ENCODE measurements at places on chromosomes 2 and 18. TPM values are rescaled to one million over a fixed set of nuclear protein-coding genes. Genes with fewer than 3 reads are reported as not detected.
A peak's percentile ranks its signal among the peaks of the same experiment; 100 is the strongest.

DNA sequence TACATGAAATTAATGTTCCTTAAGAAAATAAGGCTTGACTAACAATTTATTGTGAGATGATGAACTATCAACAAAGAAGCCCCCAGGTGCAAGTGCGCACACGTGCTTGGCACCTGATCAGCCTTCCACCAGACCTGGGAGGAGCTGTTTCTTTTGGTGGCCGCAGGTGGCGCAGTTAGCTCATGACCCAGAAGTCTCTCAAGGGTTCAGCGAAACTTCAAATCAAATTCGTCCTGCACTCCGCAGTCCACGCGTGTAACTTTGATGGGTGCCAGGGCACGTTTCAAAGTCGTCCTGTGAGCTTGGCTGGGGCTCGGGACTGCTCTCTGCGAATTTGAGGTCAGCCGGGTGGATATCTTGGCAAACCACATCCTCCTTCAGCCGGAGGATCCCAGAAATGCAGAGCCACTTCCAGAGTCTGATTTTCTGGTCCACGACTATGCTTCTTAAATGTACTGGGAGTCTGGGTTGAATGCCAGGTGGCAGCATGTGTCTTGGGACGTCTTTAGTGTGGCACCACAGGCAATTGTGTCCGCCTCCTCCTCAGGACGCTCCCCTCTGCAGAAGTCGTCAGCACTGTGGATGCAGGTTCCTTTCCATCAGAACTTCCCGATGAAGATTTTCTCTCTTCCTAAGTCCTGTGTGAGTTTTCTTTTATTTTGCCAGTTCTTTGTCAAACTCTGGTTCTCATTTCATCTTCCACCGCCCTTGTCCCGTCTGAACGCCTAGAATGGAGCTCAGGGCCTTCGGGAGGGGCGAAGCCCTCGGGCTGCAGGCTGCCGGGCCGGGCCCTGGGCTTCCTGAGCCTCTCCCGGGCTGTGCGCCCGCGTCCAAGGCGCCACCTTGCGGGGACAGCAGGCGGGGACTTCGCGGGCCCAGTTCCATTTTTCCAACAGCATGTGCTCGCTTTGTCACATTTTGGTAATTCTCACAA is 61.3 kb upstream of the RAPGEF4 start:
- H3K36me3 ChIP-seq: no peaks in the 10 kb centered on the region
- no peaks in the 10 kb centered on the region for H3K27me3 ChIP-seq
- H3K4me3 ChIP-seq: no peak overlapping the region

GRCh38 chr2:70947556-70948184 is 12.0 kb downstream of the ATP6V1B1 start:
- H3K4me3 ChIP-seq: peak overlapping the region; percentile 42
- H3K27me3 ChIP-seq: peaks cover 16% of the 10 kb centered on the region
- no peak overlapping the region for H3K27ac ChIP-seq
- no peaks in the 10 kb centered on the region for H3K36me3 ChIP-seq

The PROM2 gene
- total RNA-seq: 6.0 TPM

GRCh38 chr2:43461453-43462073 is 134.3 kb downstream of the THADA start:
- H3K4me3 ChIP-seq: no peak overlapping the region
- H3K27me3 ChIP-seq: no peaks in the 10 kb centered on the region
- no peak for DNase-seq
- peak overlapping the region; percentile 27 for H3K27ac ChIP-seq
- H3K4me1 ChIP-seq: peaks cover 82% of the 10 kb centered on the region

- peaks cover 56% of the 10 kb centered on the region for H3K4me1 ChIP-seq
- peak overlapping the region; percentile 89 for H3K4me3 ChIP-seq
- peak overlapping the region; percentile 83 for H3K27ac ChIP-seq
- H3K36me3 ChIP-seq: no peaks in the 10 kb centered on the region
- no peaks in the 10 kb centered on the region for H3K27me3 ChIP-seq
Observed at GRCh38 chr2:73111073-73112025, 1.4 kb downstream of the RAB11FIP5 start.

The RAD51AP2 gene
- total RNA-seq: not detected

DNA sequence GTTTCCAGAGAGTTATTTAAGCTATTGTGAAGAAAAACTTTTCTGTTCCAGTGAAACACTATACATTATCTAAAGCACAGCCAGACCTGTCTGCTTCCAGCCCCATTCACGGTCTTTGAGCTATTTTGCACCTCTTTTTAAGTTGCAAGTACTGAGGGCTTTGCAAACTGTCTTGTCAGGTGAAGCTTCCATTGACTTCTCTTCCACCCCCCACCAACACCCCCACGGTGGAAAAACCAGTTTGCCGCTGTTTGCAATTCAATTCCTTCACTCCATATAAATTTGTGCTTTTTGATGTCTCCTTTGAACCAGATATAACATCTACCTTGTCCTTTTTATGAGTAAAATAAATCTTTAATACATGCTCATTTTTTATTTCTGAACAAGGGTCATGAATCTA is 15.7 kb downstream of the B3GNT7 start:
- peaks cover 6% of the 10 kb centered on the region for H3K27me3 ChIP-seq
- no peak for DNase-seq
- H3K4me1 ChIP-seq: peaks cover 13% of the 10 kb centered on the region

GRCh38 chr18:58247363-58247834 is 203.4 kb downstream of the NEDD4L start:
- DNase-seq: no peak
- H3K27ac ChIP-seq: peak overlapping the region; percentile 59
- H3K4me1 ChIP-seq: peaks cover 17% of the 10 kb centered on the region
- no peaks in the 10 kb centered on the region for H3K27me3 ChIP-seq

- peak within 1 kb of the TSS; percentile 96 for H3K27ac ChIP-seq
- peak within 1 kb of the TSS; percentile 89 for H3K4me3 ChIP-seq
- no peaks in the 10 kb centered on the region for H3K27me3 ChIP-seq
- H3K4me1 ChIP-seq: peaks cover 49% of the 10 kb centered on the region
- peak; percentile 100 for DNase-seq
Observed at GRCh38 chr2:120252225-120253020, at the start of gene RALB. Gene RALB (plus strand): TSS chr2:120252852. CDS start chr2:120278665, 25,813 bp downstream.

DNA sequence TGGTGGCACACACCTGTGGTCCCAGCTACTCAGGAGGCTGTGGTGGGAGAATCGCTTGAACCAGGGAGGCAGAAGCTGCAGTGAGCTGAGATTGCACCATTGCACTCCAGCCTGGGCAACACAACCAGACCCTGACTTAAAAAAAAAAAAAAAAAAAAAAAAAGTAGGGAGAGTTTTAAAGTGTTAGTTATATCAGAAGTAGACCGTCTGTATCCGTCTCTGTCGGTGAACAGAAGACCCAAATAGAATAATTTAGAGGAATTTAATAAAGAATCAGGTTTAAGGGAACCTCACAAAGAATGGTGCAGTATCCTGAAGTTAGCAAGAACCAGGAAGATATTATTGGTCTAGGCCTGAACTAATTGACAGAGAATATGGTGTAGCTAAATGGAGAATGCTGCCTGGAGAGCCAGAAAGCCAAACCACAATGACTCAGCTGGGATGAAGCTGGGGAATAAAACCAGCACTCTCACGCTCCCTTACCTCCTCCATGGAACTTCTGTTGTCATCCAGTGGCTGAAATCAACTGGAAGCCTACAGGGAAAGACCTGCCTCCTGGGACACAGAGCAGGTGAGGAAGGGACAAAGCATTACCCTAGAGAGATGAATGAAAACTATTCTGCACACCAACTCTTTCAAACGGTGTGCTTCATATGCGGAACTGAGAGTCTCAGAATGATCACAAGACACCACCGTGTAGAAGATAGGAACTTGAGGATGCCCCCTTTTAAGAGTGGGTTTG is 39.1 kb upstream of the PLEKHM3 start:
- H3K27ac ChIP-seq: no peak overlapping the region
- no peak overlapping the region for H3K4me3 ChIP-seq
- no peak for DNase-seq

The CCDC74B gene
- total RNA-seq: 7.2 TPM

The UGT1A3 gene
- not detected for total RNA-seq

DNA sequence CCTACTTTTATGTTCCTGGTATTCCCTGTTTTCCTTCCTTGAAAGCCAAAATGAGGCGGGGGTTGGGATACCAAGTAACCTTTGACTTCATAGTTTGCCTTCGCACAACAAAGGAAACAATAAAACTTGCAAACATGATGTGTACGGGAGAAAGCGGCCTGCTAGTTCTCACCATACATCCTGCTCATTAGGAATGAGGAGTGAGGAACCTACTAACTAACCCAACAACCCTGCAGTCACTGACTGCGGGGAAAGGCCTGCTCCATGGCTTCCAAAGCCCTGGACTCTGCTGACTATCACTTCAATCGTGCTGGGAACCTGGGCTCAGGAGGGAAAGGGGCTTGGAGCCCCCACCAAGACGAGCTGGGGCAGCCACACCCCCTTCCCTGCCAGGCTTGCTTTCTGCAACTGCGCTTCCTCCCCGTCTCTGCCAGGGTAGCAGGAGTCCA is 24.2 kb downstream of the RPL31 start:
- no peak overlapping the region for H3K4me3 ChIP-seq
- DNase-seq: no peak
- H3K27ac ChIP-seq: no peak overlapping the region
- H3K27me3 ChIP-seq: no peaks in the 10 kb centered on the region
- no peaks in the 10 kb centered on the region for H3K4me1 ChIP-seq

The ACTG2 gene
- total RNA-seq: 22.2 TPM

The ADD2 gene
- total RNA-seq: 2.1 TPM

DNA sequence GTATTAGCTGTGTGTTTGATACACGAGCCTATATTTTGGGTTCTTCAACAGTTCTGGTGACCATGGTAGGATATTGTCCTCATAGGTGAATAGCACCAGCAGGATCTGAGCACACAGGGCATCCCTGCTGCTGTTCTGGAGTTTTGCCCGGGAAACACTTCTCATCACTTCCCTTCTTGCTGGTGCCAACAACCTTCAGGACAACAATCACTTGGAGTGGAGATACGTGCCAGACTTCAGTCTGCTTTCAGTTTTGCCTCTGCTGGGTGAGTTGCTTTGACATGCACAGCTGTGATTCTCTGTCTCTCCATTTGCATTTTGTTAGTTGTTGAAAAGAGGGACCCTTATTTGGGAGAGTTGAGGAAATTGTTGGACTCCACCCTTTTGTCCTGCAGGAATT is 1347.2 kb upstream of the DDX18 start:
- no peak for DNase-seq
- no peaks in the 10 kb centered on the region for H3K27me3 ChIP-seq
- no peak overlapping the region for H3K27ac ChIP-seq

The GALNT1 gene
- total RNA-seq: 57.2 TPM

GRCh38 chr2:163182764-163183354 is 344.3 kb upstream of the KCNH7 start:
- H3K4me3 ChIP-seq: no peak overlapping the region
- no peaks in the 10 kb centered on the region for H3K27me3 ChIP-seq
- H3K4me1 ChIP-seq: no peaks in the 10 kb centered on the region
- no peak for DNase-seq
- H3K27ac ChIP-seq: no peak overlapping the region

The MYO3B gene
- total RNA-seq: not detected

- peak; percentile 54 for DNase-seq
- no peaks in the 10 kb centered on the region for H3K36me3 ChIP-seq
- no peak overlapping the region for H3K27ac ChIP-seq
- H3K4me3 ChIP-seq: no peak overlapping the region
Observed at GRCh38 chr18:8478166-8478967, 130.9 kb upstream of the RAB12 start.

GRCh38 chr18:64380117-64380516 is 231.2 kb upstream of the LINC00305 start:
- no peak overlapping the region for H3K27ac ChIP-seq
- no peak for DNase-seq
- no peaks in the 10 kb centered on the region for H3K4me1 ChIP-seq
- no peaks in the 10 kb centered on the region for H3K27me3 ChIP-seq
- H3K36me3 ChIP-seq: no peaks in the 10 kb centered on the region

The NPHP1 gene
- total RNA-seq: 6.8 TPM

The SERPINB3 gene
- total RNA-seq: not detected

The COL4A3 gene
- 33.6 TPM for total RNA-seq

DNA sequence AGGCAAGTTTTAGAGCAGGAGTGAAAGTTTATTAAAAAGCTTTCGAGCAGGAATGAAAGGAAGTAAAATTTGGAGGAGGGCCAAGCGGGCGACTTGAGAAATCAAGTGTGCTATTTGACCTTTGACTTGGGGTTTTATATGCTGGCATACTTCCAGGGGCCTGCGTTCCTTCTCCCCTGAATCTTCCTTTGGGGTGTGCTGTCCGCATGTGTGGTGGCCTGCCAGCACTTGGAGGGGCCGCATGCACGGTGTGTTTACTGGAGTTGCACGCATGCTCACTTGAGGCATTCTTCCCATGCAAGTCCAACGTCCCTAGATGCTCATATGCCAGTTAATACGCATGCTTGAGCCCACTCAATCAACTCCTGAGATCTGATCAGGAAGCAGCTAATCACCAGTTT is 78.3 kb upstream of the MAP4K4 start:
- no peak overlapping the region for H3K4me3 ChIP-seq
- H3K36me3 ChIP-seq: no peaks in the 10 kb centered on the region
- no peaks in the 10 kb centered on the region for H3K27me3 ChIP-seq
- DNase-seq: peak; percentile 67
- H3K4me1 ChIP-seq: peaks cover 23% of the 10 kb centered on the region

DNA sequence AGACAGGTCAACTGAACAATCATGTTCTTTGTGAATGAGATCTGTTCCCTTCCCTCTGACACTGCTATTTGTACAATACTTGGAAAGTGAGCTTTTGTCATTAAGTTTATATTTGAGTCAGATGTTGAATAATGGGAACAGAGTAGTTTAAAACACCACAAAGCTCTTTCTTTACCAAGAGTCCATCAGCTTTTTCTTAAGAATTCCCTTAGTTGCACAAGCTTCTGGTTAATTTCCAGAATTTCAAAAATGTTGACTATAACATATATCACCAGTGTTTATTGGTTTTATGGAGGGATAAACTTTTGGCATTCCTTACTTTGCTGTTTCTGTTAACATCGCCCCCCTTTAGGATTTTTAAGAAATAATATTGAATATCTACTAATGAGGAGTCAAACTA is 403.7 kb downstream of the CCDC85A start:
- no peak overlapping the region for H3K4me3 ChIP-seq
- no peak overlapping the region for H3K27ac ChIP-seq
- H3K27me3 ChIP-seq: no peaks in the 10 kb centered on the region
- H3K4me1 ChIP-seq: no peaks in the 10 kb centered on the region

- H3K27me3 ChIP-seq: peaks cover 3% of the 10 kb centered on the region
- no peak for DNase-seq
- H3K4me1 ChIP-seq: no peaks in the 10 kb centered on the region
- H3K36me3 ChIP-seq: no peaks in the 10 kb centered on the region
Observed at GRCh38 chr2:198252472-198252871, 448.1 kb downstream of the PLCL1 start.

- no peak overlapping the region for H3K27ac ChIP-seq
- no peaks in the 10 kb centered on the region for H3K4me1 ChIP-seq
- no peak for DNase-seq
- no peaks in the 10 kb centered on the region for H3K36me3 ChIP-seq
Observed at GRCh38 chr18:49467019-49467563, 6.6 kb upstream of the DYM start.

- H3K36me3 ChIP-seq: peaks cover 8% of the 10 kb centered on the region
- H3K4me1 ChIP-seq: no peaks in the 10 kb centered on the region
- H3K27me3 ChIP-seq: no peaks in the 10 kb centered on the region
- H3K27ac ChIP-seq: no peak overlapping the region
- no peak for DNase-seq
- no peak overlapping the region for H3K4me3 ChIP-seq
Observed at GRCh38 chr2:235917506-235917905, 250.7 kb downstream of the GBX2 start.

The PLCD4 gene
- total RNA-seq: 1.1 TPM

GRCh38 chr2:42369532-42370229 is 8.7 kb upstream of the COX7A2L start:
- DNase-seq: no peak
- no peak overlapping the region for H3K4me3 ChIP-seq
- peaks cover 18% of the 10 kb centered on the region for H3K4me1 ChIP-seq
- no peaks in the 10 kb centered on the region for H3K36me3 ChIP-seq

Measured in lower lobe of right lung (tissue), 2 donors.